Breast epithelium (tissue), 4 donors: ENCODE measurements at places on chromosomes 5 and 9. TPM values are rescaled to one million over a fixed set of nuclear protein-coding genes. Genes with fewer than 3 reads are reported as not detected.
A peak's percentile ranks its signal among the peaks of the same experiment; 100 is the strongest.

DNA sequence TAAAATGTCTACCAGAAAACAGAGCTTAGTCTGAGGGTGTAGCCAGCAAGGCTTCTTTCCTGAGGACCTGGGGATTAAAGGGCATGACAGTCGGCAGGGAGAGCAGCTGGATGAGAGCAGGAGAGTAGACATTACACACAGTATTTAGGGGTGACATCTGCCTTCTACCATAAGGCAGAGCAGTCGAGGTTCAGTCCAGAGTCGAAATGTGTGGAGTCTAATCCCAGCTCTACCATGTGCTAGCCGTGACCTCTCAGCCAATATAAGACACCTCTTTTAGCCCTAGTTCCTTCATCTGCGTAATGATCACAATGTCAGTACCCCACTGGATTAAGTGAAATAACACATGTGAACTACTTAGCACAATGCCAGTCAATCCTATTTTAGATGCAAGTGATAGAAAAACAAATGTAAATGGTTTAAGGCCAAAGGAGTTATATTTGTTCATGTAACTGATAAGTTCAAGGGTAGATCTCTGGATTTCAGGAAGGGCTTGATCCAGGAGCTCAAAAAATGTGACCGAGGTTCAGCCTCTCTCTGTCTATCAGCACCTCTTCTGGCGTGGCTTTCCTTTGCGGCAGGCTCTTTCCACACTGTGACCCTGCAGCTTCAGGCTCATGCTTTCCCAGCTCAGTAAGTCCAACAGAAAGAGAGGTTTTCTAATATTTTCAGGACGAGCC, 16.2 kb upstream of the CPLX2 start:
- DNase-seq = no peak

FYB1 gene
- 17.9 TPM for total RNA-seq

RNF224 gene
- total RNA-seq = 0.29 TPM

- DNase-seq = no peak
These were observed 962 bp upstream of the PKN3 start for GRCh38 chr9:128701227-128701854.

GRCh38 chr9:37408933-37409710, 13.4 kb upstream of the GRHPR start:
- DNase-seq = no peak

GRCh38 chr5:124584991-124585715, 161.3 kb downstream of the ZNF608 start:
- DNase-seq = no peak

DNA sequence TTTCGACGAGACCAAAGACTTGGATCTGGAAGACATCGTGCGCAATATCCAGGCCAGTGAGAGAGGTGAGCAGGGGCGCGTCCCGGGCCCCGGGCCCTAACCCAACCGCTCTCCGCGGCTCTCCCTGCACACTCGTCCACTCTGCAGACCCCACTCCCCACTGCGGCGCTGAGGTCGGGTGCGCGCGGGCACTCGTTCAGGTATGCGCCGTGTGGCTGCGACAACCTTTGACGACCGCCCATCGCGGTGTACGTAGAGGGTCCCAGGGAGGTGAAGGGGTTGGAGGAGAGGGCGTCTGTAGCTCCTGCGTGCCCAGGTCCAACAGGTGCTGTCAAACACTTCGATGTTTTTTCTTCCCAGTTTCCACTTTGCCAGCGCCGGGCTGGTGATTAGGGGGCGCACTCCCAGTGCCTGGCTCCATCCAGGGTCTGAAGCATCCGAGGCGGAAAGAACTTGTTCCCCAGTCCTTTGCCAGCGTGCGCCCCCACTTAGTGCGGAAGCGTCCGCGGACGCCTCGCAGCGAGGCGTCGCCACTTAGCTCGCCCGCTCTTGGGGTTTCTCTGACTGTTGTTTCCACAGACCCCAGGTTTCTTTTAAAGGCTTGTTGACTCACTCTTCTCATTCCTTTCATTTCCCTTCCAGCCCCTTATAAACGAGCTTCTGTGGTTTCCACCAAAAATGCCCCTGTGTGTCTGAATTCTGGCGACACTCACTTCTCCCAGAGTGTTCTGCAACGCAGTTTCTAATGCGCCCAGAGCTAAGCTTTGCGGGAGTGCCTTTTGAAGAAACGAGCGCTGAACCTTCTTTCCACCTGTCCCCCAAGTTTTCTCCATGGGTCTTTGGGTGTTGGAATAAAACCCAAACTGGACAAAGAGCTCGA, 1.6 kb downstream of the NPR3 start:
- no peak for DNase-seq

DNA sequence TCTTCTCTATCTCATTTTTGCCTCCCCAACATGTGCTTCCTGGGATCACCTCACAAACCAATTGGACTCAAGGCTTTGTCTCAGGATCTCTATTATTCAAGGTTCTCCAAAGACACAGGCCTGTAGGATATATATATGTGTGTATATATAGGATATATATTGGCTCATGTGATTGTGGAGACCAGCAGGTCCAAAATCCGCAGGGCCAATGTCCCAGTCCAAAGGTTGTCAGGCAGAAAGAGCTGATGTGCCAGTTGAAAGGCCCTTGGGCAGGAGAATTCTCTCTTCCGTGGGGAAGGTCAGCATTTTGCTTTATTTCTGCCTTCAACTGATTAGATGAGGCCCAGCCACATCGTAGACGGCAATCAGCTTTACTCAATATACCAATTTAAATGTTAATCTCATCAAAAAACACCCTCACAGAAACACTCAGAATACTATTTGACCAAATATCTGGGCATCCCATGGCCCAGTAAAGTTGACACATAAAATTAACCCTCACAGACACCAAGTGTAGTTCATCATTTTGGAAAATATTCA, 1.3 kb upstream of the FBLL1 start:
- no peak for DNase-seq

- DNase-seq = no peak
These were observed 167.7 kb downstream of the GRIA1 start for GRCh38 chr5:153658149-153658548.

- no peak for DNase-seq
These were observed 373.4 kb downstream of the IRX2 start for GRCh38 chr5:2378108-2378507.

GRCh38 chr5:97838214-97838613, 655.2 kb upstream of the RIOK2 start:
- DNase-seq = no peak

- DNase-seq = no peak
These were observed 36.0 kb downstream of the WHRN start for GRCh38 chr9:114469091-114469853.

- no peak for DNase-seq
These were observed 215.5 kb upstream of the RGMB start for GRCh38 chr5:98557916-98558315.

- DNase-seq = no peak
These were observed 6.8 kb downstream of the HAND1 start for GRCh38 chr5:154470947-154471870.

ARHGEF37 gene
- total RNA-seq = 29.2 TPM

- no peak for DNase-seq
These were observed 464.7 kb upstream of the COX7C start for GRCh38 chr5:86152988-86153560.

DNA sequence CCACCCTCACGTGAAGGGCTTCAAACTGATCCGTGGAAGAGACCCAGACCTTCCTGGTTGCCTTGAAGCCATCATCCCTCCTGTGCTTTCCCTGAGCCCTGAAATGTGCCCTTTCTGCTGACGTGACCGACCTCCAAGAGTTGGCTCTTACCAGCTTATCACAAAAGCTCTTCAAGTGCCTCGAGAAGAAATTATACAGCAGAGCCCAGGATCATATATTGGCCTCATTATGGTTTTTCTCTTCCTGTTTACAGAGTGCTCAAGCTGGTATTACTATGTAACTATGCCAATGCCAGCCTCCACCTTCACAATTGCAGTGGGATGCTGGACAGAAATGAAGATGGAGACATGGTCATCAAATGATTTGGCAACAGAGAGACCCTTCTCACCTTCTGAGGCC, 66.0 kb downstream of the AOPEP start:
- DNase-seq = no peak

FGF18 gene
- 1.6 TPM for total RNA-seq

RNF208 gene
- 1.5 TPM for total RNA-seq

DNA sequence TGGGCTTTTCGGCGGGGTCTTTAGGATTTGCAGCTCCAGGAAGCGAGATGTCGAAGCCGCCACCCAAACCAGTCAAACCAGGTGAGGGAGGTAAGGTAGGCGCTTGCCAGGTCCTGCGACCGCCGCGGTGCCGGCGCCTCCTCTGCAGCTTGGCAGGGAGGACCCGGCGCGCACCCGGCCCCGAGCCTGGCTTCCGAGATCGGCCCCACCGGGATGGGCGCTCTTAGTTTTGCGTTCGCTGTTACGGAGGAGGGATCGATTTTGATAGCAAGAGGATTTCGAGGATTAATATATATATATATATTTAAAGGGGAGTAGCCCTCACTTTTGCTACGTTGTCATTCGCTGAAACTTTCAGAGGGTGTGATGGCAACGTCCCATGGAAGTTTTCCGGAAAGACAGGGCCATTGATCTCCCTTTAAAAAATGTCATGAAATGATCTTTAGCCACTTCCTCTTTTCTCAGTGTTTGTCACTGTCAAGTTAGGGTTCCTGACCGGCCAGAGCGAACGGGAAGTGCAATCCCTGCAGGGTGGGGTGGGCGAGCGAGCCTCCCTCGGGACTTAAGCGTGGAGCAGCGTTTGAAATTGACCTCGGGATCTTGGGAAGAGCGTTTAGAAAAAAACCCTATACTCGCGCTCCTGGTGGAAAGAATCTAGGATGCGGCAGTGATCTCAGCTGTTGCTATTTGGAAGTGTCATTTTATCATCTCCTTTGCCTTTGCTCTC, 495 bp downstream of the OSTF1 start:
- DNase-seq = peak; percentile 36

DNA sequence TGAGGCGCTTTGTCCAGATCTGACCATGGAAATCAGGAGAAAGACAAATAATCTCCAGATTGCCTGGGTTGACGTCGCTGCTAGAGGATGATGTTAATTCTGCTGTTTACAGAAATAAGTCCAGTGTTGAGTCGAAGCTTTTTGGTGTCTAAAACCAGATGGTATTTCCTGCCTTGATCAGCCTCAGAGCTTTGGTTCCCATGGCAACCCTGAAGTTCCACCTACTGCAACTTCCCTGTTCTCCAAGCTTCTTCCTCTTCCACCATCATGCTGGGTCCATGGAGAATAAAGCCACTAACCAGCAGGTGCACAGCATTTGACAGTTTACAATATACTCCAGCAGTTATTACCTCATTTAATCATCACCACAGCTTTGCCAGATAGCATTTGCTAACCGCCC, 18.0 kb upstream of the GABBR2 start:
- no peak for DNase-seq

DNA sequence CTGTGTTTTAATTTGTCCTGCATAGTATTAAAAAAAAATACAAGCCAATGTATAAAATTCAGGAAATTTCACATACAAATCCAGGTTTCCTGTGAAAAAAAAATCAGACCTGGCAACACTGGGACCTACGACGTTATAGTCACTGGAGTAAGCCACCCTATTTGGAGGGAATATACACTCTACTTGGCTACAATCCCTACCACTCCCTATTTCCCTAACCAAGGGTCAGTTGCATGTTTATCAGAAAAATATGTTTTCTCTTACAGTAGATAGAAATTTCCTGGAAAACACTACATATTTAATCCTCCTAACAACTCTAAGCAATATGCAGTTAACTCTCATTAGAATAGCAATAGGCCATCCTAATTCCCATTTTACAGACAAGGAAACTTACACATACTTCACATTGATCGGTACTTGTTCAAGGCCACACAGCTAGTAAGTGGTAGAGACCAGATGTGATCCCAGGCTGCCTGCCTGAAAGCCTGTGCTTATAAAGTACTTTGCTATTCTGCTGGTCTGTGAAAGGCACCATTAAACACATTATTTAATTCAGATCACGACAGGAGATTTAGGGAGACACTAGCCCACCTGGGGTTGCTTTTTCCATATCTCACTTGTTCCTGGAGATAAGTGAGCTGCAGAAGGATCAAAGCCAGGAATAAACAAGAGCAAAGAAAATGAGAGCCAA, 70.8 kb downstream of the MFAP3 start:
- no peak for DNase-seq

DNA sequence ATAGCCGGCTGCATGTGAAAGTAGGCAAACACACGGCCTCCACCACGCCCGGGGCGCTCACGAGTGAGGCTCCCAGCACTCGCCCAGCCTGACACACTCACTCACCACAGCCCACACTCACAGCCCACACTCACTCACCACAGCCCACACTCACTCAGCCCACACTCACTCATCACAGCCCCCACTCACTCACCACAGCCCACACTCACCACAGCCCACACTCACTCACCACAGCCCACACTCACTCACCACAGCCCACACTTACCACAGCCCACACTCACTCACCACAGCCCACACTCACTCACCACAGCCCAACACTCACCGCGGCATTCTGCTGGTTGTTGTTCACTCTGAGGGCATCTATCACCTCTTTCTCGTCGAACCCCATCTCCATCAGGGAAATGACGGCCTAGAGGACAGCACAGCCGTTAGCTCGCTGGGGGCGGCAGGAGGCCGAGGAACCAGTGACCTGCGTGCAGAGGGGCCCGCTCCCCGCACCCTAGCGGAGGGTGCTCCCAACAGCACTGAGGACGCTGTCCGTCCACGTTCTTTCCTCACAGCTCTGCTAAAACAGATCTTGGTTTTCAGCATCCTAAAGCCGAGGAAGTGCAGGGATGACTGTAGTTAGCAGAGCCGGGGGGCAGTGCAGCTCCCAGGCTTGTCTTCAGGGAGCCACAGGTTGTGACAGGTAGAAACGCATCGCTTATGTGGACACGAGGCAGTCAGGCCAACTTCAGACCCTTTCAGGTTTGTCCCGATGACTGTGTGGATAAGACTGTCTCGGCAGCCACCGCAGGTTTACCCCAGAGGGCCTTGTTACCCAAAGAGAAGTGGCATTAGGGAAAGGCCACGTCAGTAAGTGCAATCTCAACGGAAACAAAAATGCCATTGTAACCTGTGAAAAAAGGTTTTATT, 21.6 kb downstream of the UBAC1 start:
- DNase-seq = no peak

DNA sequence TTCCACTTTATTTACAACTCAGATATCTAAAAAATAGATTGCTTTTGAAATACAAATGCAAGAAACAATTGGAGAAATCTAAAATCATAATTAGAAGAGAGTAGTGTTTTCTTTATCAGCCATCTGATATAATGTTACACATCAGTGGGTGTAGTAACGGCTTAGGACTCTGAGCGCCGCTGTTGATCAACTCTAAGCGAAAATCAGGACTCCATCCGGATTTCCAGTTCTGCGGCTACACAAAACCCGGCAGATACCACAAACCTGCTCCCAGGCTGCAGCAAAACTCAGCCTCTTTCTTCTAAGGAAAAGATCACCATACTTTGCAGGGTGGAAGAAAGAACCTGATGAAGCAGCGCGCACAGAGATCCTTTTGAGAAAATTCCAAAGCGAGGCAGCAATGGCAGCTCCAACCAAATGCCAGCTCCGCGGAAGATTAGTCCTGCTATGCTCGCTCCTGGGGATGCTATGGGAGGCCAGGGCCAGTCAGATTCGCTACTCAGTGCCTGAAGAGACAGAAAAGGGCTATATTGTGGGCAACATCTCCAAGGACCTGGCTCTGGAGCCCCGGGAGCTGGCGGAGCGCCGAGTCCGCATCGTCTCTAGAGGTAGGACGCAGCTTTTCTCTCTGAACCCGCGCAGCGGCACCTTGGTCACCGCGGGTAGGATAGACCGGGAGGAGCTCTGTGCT, at the start of gene PCDHGA9:
Gene PCDHGA9, plus strand, starts transcription at position 226 of the 691 bp plus-strand sequence. Its CDS starts 175 bp downstream, at position 401.
- DNase-seq = no peak

LHFPL2 gene
- total RNA-seq = 36.8 TPM

PCDHA9 gene
- total RNA-seq = 0.66 TPM
